NCI-H2171 (cell line): ENCODE measurements at places on chromosomes 11 and 22.

DNA sequence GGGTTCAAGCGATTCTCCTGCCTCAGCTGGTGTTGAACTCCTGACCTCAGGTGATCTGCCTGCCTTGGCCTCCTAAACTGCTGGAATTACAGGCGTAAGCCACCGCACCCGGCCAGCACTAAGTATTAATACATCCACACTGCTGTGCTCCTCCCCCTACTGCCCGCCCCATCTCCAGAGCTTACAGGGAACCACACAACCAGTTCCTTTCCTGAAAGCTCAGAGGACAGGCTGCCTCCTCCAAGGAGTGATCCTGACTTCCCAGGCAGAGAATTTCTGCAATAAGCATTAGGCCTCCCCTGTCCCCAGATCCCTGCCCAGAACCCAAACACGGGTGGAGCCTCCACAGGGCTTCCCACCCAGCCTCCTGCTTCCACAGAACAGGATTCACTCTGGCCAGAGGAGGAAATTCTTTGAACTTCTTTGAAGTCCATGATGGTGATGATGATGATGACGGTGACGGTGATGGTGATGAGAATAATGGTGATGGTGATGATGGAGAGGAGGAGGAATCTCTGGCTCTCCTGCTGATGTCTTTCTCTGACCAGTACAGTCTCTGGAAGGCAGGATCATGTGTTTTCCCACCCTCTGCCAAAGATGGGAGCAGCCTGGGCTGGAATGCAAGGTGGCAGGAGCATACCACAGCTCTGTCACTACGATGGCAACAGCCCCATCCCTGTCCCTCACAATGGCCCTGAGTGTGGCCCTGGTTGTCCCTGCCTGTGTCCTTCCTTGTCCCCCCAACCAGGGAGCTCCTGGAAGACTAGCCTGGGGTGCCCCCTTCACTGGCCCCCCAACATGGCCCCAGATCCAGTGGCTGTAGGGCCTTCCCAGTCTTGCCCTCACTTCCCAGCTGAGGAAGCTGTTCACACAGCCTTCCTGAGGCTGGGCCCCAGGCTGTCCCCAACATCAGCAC is 33.5 kb upstream of the CSNK1E start:
- no peak for DNase-seq

- no peak for DNase-seq
These were observed 47.8 kb downstream of the ARHGAP42 start for GRCh38 chr11:100734743-100735527.

GRCh38 chr11:132831272-132831671 is 701.0 kb downstream of the OPCML start:
- DNase-seq = no peak

GRCh38 chr11:131909426-131910177 is 539.2 kb downstream of the NTM start:
- no peak for DNase-seq

GRCh38 chr11:14634813-14635212 is 8.8 kb upstream of the PDE3B start:
- no peak for DNase-seq

DNA sequence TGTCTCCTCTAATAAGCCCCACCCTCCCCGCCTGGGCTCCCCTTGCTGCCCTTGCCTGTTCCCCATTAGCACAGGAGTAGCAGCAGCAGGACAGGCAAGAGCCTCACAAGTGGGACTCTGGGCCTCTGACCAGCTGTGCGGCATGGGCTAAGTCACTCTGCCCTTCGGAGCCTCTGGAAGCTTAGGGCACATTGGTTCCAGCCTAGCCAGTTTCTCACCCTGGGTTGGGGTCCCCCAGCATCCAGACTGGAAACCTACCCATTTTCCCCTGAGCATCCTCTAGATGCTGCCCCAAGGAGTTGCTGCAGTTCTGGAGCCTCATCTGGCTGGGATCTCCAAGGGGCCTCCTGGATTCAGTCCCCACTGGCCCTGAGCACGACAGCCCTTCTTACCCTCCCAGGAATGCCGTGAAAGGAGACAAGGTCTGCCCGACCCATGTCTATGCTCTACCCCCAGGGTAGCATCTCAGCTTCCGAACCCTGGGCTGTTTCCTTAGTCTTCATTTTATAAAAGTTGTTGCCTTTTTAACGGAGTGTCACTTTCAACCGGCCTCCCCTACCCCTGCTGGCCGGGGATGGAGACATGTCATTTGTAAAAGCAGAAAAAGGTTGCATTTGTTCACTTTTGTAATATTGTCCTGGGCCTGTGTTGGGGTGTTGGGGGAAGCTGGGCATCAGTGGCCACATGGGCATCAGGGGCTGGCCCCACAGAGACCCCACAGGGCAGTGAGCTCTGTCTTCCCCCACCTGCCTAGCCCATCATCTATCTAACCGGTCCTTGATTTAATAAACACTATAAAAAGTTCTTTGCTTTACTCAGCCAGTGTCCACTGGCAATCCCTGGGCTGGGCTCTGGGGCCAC is 14.4 kb downstream of the TSKU start:
- DNase-seq = no peak

DNA sequence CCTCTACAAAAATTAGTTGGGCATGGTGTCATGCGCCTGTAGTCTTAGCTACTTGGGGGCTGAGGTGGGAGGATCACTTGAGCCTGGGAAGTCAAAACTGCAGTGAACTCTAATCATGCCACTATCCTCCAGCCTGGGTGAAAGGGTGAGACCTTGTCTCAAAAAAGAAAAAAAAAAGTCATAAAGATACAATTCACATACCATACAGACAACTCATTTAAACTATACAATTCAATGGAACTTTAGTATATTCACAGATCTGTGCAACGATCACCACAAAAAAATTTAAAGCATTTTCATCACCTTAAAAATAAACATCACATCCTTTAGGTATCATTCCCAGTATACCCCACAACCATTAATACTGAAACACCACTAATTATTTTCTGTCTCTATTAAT is 201.2 kb downstream of the PGR start:
- DNase-seq = no peak

- no peak for DNase-seq
These were observed 4.9 kb upstream of the TTLL1 start for GRCh38 chr22:43094085-43094484.

- no peak for DNase-seq
These were observed 60.4 kb downstream of the RDX start for GRCh38 chr11:110235966-110236365.

DNA sequence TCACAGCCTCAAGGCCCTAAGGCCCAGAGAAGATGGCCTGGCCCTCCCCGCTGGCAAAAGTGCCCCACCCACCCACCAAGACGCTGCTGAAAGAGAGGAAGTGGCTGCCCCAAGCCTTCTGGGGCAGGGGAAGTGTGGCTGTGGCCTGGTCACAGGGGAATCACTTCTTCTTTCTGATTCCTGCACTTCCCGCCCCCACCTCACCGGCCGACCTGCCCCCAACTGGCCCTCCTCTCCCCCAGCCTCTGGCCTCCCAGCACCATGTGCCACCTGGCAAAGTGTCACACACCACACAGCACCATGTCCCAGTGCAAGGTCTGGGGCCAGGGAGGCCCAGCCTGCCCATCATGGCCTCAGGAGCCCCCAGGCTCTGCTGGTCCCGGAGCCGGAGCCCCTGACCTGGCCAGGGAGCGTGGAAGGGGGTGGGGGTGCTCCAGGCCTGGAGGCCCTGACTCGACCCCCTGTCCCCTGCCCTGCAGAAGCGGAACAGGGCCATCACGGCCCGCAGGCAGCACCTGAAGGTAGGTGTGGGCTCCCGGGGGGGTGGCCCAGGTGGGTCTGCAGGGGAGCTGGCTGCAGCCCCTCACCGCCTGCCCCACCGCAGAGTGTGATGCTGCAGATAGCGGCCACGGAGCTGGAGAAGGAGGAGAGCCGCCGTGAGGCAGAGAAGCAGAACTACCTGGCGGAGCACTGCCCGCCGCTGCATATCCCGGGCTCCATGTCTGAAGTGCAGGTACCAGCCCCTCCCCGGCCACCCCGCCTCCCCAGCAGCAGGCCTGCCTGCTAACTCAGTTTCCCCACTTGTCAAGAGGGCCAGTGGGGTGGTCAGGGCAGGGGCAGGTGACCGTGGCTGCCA is 1.4 kb downstream of the TNNI2 start:
- no peak for DNase-seq

GRCh38 chr11:17563231-17563646 is 16.2 kb downstream of the OTOG start:
- DNase-seq = no peak

DNA sequence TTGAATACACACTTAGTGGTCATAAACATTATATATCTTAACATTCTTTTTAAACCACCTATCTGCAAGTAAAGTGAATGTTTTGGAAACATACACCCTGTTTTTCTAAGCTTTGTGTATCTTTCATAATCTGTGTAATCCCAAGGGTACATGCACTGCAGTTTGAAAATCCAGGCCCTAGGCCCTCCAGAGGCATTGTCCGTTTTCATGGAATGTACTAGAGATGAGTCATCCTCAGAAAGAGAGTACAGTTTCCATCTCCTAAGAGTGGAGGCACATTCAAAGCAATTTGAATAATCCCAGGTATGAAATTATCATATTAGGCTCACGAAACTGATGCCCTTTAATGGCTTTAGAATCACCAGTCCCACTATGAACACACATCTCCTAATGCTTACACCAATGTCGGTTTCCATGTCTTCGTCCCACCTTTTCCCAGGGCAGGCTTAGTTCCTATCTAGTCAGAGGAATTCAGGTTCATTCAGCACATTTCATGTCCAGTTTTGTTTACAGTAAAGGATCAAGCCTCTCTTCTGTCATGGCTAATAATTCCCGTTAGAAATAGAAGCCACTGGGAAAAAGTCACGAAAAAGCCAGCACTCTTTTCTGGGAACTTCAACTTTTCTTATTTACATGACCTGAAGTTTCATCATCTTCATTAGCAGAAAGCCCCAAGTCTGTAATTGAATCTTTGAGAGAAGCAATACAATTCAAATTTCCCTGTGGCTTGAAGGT is 39.5 kb upstream of the CD44 start:
- no peak for DNase-seq

DNA sequence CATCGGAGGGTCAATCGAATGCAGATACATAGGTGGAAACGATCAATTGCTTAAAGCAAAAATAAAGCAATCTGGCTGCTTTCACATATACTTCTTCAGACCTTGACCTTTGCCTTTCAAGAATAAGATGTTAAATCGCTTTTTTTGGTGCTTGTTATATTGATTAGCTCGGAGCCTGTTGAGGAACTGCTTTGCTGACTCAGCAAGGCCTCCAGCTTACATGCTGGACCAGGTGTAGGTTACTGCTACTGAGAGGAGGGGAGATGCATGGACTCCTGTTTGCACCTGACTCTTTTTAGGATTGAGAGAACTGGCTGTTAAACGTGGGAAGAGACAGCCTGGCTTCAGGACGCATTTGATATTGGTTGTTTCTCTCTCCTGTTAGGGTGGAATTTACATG is 31.3 kb upstream of the NELL1 start:
- no peak for DNase-seq

GRCh38 chr11:62444236-62444833 is 25.5 kb downstream of the SCGB1A1 start:
- DNase-seq = peak; percentile 62

GRCh38 chr11:9533736-9534473 is 39.6 kb upstream of the WEE1 start:
- no peak for DNase-seq

DNA sequence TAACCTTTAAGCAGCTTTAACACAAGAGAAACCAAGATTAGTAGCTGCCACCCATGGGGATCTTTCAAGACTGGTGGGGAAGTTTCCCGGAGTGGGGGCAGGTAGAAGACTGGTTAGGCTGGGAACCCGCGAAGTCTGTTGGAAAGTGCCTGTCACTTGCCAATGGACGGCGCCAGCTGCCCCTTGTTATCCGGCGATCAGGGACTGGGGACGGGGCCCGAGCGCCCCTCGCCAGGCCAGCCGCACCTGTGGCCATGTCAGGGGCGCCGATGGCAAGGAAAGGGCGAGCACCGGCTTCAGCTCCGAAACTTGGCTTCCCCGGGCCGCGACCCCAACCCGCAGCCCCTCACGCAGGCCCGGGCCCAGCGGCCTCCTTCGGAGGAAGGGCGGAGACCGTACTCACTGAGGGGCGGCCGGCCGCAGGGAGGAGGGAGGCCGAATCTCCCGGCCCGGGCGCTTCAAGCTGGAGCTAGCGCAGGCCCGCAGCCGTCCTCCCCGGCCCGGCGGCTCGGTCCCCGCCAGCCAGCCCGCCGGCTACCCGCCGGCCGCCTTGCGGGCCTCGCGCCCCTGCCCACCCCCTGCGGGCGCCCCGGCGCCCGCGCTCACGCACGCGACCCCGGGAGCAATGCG is 539 bp downstream of the EIF4ENIF1 start:
- DNase-seq = peak; percentile 34

DNA sequence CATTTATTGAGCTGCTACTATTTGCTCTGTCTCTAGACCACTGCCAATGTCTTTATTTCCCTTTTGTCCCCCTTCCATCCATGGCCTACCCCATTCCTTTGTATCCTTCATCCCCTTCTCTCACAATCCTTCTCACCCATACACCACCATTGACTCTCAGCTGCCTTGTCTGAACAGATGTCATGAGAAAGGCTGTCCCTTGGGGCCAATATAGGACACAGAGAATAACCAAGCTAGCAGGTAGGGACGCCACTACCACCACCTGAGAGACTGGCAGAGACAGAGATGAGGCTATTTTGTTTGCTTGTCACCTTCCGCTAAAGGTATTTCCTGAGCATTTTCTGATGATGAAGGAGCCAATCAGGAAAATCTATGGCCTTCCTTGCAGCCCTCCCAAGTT is 138.9 kb downstream of the CD44 start:
- peak; percentile 41 for DNase-seq

DNA sequence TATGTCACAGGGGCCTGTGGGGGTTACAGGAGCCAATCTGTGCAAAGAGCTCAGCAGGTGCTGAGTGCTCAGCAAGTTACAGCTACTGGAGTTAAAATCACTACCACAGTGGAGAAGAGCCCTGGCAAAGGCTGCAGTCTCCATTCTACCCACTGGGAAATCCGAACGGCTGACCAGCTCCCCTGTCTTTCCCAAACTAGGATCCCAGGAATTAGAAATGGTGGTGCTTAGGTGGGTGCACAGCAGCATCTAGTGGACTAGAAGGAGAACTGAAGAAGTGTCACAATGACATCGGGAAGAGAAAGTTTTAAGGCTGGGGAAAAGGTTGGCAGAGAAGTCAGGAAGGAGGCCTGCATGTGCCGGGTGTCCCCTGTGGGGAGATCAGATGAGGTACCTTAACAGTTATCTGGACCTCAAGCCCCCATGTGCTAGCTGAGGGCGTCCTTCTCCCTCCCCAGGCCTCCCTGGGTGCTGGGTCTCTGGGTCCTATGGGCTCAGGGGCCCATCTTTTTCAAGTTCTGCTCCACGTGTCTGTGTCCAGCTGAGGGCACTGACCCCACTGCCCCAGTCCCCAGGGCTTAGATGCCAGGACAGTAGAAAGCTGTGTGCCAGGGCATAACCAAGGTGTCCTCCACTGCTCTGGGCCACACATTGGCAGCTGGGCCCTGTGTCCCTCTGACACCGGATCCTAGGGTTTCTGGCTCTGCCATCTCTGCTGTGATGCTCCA is 1.9 kb downstream of the PIWIL3 start:
- peak; percentile 22 for DNase-seq

GRCh38 chr11:133749841-133750240 is 95.5 kb downstream of the SPATA19 start:
- DNase-seq = no peak

- DNase-seq = no peak
These were observed 55.5 kb downstream of the FAM83F start for GRCh38 chr22:40050258-40050657.
